ENCODE measurements at places on chromosomes 12 and 14.

GRCh38 chr14:89252887-89253532 is 164.0 kb downstream of the FOXN3 start:
- DNase-seq, result no peak

GRCh38 chr12:45223868-45224267 is 8.0 kb downstream of the ANO6 start:
- no peak for DNase-seq

- DNase-seq, result no peak
Observed at GRCh38 chr12:12925388-12925787, 26.6 kb downstream of the GPRC5D start.

- DNase-seq, result no peak
Observed at GRCh38 chr14:42149609-42150261, 543.1 kb downstream of the LRFN5 start.

DNA sequence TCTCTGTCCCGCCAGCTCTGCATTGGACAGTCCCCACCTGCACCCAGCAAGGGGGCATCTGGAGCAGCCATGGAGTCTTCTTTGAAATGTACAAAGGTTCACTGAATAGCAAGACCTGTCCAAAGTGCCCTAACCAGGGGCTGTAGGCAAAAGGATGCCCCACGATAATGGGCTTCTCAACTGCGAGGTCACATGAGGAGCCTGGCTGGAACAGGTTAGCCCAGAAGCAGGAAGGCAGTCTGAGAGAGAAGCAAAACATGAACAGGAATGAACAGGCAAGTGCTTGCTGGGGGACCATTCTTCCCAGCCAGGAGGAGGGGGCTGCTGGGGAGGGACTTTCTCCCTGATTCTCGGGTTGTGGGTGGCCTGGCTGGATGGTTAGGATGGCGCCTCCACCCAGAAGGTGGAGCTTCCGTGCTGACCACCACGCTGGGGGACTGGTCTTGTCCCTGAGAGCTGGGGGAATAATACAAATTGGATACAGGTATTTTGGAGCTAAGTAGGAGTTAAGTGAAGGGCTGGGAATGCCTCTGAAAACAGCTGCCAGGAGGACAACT is 7.1 kb downstream of the KRT85 start:
- DNase-seq, result no peak

- DNase-seq, result no peak
Observed at GRCh38 chr12:49451468-49452259, 84.4 kb downstream of the SPATS2 start.

DNA sequence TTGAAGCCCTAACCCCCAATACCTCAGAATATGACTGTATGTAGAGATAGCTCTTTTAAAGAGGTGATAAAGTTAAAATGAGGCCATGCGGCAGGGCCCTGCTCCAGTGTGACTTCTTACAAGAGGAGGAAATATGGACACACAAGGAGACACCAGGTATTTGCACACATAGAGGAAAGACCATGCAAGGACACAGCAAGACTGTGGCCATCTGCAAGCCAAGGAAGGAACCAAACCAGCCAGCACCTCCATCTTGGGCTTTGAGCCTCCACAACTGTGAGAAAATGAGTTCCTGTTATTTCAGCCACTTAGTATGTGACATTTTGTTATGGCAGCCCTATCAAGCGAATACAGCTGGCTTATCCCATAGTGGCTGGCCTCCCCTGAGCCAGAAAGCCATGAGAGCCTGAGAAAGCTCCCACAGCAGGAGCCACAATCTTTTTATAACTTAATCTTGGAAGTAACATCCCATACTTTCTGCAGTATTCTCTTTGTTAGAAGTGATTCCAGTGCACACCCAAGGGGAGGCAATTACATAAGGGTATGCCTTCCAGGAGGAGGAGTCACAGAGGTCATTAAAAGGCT is 48.0 kb downstream of the TGFB3 start:
- no peak for DNase-seq

DNA sequence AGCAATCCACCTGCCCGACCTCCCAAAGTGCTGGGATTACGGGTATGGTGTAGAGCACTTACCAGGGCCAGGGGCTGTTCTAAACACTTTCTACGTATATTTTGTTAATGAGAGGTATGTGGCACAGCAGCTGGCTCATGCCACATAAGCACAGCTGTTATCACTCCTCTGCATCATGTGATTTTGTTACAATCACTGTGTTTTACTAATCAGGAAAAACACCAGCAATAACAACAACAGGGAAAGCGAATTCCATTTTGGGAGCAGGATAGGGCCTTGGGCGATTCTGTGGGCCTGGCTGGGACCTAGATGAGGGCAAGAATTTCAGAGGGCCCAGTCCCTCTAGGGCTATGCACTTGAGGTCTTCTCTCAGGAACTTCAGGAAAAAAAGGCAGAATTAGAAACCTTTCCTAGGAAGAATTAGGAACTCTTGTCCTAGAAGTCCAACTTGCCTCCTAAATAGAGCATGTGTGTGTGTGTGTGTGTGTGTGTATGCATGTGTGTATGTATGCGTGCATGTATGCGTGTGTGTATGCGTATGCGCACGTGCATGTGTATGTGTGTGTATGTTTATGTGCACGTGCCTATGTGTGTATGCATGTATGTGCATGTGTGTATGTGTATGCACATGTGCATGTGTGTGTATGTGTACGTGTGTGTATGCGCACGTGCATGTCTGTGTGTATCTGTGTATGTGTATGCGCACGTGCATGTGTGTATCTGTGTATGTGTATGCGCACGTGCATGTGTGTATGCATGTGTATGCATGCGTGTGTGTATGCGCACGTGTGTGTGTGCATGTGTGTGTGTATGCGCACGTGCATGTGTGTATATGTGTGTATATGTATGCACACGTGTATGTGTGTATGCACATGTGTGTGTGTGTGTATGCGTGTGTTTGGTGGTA is 41.8 kb upstream of the CORO1C start:
- no peak for DNase-seq

DNA sequence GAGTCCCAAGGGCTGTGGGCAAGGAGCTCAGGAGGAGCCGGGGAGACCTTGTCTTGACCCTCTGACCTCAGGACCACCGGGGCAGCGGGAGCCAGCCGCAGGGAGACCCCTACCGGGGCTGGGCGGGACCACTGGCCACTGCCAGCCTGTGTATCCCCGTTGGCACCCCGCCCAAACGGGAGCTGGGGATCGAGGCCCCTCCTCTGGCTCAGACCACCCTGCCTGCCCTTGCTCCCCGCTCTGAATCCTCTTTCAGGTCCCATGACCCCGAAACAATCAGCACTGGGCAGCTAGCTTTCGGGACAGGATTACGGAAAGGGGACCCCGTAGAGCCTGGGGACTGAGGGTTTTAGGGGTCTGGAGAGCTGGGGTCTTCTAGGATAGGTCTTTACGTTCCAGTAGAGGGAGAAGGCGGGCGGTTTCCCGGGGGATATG is 1.3 kb downstream of the GLI1 start:
- no peak for DNase-seq

- DNase-seq, result no peak
Observed at GRCh38 chr12:113040722-113041171, 15.8 kb upstream of the DTX1 start.

DNA sequence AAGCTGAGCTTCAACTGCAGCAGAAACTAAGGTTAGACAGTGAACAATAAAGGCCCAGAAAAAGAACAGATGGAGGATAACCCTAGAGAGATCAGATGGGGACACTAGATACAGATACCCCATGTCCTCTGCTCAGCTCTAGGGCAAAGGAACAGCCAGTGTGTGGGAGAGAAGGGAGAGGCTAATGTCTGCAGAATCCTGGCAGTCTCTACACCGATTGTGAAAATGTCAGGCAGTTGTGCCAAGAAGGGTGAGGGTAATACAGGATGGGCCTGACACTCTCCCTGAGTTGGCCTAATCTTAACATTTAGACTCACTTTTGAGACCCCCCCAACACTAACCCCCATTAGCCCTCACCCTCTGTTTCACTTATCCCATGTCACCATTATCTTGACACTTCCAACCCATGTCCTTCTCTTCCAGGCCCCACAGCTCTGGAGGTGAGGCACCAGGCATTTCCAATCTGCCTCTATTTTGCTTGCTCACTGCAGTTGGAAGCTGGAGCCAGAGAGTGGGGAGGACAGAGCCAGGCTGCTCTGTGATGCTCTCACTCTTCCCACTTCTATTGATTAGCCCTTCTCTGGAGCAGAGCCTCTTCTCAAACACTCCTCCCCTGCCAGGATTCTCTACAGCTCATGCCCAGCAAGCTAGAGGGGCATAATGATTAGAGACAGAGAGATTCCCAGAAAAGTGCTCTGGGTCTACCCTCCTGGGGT is 3.0 kb upstream of the BLOC1S1 start:
- no peak for DNase-seq

DNA sequence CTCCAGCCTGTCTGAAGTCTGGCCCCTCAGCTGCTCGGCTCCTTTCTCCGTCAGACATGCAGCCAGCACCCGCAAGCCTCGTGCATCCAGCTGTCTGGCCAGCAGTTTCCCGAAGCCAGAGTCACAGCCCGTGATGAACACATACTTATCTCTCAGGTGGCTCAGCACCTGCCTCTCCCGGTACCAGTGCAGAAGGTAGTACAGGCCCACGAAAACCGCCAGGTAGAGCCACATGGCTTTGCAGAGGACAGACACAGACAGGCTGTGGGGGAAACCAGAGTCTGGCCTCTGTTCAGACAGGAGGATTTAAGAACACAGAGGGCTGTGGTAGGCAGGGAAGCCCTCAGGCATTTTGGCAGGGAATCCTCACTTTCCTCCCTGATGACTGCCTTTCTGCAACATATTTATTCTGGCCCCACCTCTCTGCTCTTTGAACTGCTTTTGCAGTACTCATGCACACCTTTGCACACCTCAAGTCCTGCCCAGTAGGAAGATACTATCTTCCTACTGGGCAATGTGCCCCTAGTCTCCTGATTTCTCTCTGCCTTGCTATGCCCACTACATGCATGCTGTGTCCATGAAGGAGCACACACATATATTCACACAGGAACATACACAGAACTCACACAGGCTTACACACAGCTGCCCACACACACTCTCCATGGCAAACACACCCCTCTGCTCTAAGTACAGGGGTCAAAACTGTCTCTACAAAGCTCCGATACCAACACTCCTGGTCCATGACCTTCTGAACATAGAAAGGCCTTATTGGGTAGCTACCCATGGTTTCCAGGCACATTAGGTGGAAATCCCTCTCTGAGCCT is at the start of gene RDH16:
TSS of gene RDH16 (minus strand) at position 380 of the 824 bp plus-strand sequence. CDS start at position 234, 146 bp downstream.
- no peak for DNase-seq

GRCh38 chr14:52241087-52241793 is 26.3 kb upstream of the PTGDR start:
- DNase-seq, result no peak

DNA sequence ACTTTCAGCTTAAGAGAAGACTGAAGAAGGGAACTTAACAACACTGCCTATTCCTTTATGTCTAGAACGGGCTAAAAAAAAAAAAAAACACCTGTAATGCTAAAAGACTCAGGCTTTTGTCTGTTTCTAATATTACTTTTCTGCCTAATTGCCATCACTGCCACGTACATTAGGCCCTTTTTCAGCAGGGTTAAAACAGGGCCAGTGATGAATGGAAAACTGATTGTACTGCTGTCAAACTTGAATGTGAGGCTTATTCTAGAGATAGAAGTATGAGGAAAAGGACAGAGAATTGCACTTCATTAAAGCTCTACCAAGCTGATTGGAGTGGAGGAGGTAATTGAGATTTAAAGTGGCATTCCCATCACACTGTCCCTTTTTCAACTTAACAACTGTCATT is 535.8 kb downstream of the PRKD1 start:
- DNase-seq, result no peak

- DNase-seq, result no peak
Observed at GRCh38 chr14:54627540-54628363, 60.8 kb downstream of the SAMD4A start.

DNA sequence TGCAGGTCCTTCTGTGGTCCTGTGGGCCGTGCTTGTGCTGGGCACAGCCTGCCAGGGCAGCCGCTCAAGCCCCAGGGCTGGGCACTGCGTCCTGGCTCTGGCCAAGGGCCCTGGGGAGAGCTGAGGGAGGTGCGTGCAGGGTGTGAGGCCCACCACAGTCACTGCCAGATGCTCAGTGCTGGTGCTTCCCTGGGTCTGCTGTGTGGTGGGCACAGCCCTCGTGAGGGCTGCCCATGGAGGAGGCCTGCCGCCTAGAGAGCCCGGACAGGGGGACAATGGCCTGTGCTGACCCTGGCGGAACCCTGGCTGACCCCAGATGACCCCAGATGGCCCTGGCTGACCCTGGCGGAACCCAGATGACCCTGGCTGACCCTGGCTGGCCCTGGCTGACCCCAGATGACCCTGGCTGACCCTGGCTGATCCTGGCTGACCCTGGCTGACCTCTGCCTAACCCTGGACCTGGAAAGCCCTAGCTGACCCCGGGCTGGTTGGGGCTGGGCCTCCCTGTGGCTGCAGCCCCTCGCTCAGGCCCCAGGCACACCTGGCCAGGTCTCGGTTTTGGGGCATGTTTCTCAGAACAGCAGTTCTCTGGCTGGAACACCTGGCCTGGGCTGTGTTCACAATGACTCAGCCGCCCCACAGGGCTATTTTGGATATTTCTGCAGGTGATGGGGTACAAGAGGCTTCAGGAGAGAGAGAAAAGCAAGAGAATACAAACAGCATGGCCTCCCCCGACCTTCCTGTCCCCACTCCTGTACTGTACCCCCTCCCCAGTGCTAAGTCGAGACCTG is 55.4 kb downstream of the TMEM121 start:
- DNase-seq, result no peak

- DNase-seq, result no peak
Observed at GRCh38 chr14:59481871-59482540, 2.2 kb downstream of the L3HYPDH start.

GRCh38 chr12:39764944-39765560 is 145.4 kb upstream of the ABCD2 start:
- no peak for DNase-seq

DNA sequence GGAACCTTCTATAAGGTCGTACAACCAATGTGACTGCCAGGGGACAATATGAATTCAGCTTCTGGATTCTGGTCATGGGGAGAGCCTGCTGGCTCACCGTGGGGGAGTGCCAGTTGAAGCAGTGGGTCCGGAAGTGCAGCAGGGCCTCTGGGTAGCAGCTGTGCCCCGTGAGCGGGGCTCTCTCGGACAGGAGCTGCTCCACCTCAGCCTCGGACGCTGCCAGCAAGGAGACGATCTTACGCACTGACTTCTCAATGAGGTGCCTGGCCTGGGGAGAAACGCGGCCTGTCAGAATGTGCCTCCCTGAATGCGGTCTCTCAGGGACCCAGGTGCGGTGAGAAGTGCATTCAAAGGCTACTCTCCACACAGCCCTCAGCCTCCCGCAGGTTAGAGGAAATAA is 42.0 kb downstream of the LGMN start:
- DNase-seq, result no peak

DNA sequence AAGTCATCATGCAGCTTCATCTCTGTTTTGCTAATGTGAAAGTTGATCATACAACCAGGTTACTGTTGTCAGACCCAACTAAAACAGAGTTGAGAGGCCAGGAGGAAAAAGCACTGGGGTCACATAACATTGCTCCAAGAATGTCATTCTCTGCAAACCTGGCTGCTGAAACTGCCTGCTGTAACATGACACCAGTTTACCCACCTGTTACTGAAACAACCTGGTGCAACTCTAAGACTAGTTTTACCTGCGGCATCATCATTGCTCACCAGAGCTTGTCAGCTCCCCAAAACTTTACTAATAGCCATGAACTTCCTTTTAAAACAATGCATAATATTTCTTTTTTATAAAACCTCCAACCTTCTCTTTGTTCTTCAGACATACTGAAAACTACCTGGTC is 30.7 kb upstream of the DEGS2 start:
- no peak for DNase-seq

Data from occipital lobe (tissue), 3 donors.